ENCODE measurements at places on chromosomes 7 and 10.
A peak's percentile ranks its signal among the peaks of the same experiment; 100 is the strongest.

DNA sequence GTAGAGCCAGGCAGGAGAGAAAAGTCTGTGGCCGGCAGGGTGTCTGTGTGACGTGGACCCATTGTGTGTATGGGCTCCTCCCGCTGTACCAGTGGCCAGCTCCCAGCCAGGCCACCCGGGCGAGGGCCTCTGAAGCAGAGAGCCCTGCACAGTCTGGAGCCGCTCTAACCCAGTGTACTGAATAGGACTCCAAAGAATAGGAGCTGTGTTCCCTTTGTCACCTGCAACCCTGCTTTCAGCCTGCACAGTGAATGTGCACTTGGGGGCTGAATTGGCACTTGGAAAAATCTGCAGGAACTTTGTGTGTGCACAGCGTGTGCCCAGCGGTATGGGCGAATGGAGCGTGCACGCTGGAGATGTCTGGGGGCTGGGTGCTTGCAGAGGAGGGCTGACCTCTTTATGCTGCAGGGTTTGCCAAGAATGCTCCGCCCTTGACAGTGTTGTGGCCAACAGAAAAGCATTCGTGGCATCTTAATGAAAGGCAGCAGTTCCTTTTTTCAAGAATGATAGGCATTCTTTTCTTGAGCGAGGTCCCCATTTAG, 216.2 kb downstream of the AUTS2 start:
- no peak for DNase-seq

DNA sequence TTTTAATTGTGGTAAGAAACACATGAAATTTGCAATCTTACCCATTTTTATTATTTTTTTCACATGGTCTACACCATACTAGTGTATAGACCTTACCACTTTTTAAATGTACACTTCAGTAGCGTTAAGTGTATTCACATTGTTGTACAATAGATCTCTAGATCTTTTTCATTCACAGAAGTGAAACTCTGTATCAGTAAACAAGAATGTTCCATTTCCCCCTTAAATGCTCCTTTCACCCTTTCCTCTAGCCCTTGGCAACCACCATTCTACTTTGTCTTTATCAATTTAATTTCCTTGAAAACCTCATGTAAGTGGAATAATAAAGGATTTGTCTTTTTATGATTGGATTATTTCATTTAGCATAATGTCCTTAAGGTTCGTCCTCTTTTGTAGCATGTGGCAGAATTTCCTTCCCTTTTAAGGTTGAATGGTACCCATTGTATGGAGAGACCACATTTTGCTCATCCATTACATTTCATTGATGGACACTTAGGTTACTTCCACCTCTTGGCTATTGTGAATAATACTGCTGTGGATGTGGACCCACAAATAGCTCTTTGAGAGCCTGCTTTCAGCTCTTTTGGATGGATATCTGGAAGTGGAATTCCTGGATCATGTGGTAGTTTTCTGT, 45.7 kb downstream of the SNX10 start:
- no peak for DNase-seq

GRCh38 chr10:93852476-93853095, 41.2 kb upstream of the SLC35G1 start:
- no peak for DNase-seq

DNA sequence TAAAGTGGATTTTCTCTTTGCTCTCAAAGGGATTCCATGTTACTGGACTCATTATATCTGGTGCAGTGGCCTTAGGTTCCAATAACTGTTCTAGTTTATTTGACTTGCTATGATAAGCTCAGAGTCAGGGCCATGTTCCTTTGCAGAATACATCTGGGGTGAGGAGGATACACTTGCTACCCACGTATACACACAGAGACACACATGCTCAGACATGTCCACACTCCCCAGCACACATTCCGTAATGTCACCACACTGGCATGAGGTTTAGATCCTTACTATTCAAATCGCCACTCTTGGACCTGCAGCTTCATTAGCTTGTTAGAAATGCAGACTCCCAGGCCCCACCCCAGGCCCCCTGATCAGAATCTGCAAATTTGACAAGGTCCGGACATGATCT, 195.3 kb downstream of the BMPER start:
- DNase-seq, result no peak

DNA sequence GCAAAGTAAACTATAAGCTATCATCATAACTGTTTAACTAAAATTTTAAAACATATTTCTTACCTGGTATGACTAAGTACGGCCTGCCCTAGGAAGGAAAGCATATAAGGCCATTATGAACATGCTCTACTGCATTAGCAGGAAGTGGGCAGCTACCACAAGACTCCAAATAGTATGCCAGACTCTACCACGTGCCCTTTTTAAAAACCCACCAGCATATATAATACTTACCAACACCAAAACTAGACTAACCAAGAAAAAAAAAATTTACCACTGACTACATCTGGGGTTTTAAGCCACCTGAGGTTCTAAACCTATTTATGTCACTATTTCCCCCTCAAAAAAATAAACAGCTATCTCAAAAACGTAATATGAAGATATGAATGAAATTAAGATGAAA, 30.1 kb downstream of the NUDCD3 start:
- no peak for DNase-seq

- no peak for DNase-seq
Measured at GRCh38 chr10:3773460-3774017, 11.5 kb downstream of the KLF6 start.

DNA sequence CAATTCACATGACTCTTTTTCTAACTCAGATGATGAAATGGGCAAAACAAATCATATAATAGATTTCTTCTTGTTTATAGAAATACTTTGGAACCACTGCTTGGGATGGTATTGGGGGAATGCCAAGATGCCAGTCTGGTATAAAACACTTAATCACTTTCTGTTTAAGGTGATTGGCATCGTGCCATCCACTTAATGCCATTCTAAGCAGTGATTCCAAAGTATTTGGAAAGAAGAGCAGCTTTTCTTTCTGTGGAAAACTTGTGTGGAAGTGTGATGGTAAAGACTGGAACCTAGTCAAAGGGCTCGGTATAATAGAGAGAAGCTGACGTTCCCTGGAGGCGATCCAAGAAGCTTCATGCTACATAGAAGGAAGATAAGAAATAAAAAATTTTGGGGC, 120.6 kb downstream of the TMEM26 start:
- DNase-seq, result no peak

DNA sequence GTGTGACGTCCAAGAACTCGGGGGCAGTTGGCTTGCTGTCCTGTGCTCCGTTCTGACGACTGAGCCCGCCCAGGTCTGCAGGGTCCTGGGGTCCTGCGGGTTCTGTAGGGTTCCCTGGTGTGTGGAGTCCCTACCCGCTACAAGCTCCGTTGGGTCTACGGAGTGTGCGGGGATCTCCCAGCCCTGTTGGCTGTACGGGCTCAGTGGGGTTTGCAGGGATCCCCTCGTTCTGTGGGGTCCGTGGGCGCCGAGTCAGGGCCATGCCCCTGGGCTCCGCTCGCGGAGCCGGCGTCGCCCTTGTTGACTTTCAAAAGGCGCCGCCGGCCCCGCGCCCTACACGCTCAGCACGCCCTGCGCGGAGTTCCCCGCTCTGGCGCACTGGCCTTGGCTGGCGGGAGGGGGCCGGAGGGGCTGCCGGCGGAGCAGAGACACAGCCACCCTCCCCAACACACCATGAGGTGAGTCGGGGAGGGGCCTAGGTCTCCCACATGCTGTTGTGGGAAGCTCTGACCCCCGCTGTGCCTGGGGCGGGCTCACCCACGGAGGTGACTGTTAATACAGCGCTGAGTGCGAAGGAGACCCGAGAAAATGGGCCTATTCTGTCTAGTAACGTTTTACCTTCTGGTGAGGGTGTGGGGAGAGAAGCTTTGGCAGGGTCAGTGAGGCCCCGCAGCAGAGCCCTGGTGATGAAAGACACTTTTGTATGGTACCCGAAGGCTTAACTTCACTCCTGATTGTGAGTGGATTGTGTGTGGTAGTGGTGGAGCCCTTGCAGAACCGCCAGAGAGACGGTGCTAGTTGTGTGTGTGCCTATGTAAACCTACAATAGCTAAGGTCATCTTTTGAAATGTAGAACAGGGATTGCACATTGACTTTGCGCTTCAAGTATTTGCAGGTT, 8.1 kb downstream of the TASOR2 start:
- DNase-seq, result no peak

DNA sequence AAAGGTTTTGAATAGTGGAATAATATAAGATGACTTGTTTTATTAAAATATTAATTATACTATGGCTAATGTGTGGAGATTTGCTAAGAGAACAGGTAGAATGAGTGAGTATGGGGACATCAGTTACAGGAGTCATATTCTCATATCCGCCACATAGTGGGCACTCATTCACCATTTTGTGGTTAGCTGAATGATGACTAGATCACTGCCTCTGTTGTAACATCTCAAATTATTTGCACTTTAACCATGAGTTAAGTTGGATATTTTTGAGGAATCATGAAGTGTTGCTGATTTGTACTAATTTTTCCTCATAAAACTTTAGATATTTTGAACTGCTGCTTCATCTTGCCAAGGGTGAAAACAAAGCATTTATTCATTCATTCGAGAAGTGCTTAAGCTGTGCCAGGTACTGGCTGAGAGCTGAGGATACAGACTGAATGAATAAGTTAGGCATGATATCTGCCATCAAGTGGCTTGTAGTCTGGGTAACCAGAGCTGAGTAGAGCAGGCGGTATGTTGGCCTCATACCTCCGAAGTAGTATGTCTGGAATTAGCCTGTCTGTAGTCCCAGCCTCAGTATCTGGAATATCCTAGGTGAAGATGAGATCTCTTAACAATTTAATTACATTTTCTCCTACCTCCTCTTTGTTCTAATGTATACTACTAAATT, 100.5 kb downstream of the ZEB1 start:
- no peak for DNase-seq

DNA sequence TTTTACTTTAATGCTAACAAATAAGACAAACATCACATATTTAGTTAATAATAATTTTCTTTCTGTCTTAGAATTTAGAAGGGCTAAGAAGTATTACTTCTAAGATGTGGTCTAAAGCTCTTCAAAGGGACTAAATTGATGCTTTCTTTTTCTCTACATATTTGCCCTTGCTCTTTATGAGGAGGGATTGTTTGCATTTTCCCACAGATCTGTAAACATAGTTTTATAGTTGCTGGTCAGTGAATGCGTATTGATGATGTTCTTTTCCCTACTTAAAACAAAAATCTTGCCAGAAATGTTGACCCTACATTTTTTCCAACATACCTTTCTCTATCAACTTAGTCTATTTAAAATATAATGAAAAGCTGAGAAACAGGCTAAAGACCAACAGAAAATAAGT, 372.4 kb upstream of the LRGUK start:
- DNase-seq, result no peak

- DNase-seq, result no peak
Measured at GRCh38 chr7:47697543-47697942, 115.6 kb upstream of the TNS3 start.

DNA sequence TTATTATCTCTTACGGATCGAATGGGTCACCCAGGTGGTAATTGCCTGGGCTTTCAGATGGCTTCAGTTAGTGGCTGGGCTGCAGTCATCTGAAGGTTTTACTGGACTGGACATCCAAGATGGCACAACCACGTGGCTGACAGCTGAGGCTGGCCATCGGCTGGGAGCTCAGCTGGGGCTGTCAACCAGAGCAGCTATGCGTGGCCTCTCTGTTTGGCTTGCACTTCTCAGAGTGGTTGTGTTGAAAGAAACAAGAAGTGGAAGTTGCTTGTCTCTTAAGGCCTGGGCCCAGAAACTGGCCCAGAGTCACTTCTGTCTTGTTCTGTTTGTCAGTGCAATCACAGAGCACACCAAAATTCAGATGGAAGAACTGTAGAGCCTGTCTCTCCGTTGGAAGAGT, 5.7 kb upstream of the GDI2 start:
- peak; percentile 10 for DNase-seq

Data from lower leg skin (tissue), 4 donors.